ENCODE measurements at places on chromosomes 2 and 18. TPM values are rescaled to one million over a fixed set of nuclear protein-coding genes. Genes with fewer than 3 reads are reported as not detected.

CROCC2 gene
- 0.23 TPM for total RNA-seq

INHA gene
- 0.78 TPM for total RNA-seq

STPG4 gene
- total RNA-seq, result not detected

ZNF532 gene
- total RNA-seq, result 114 TPM

UPP2 gene
- not detected for total RNA-seq

CHRND gene
- not detected for total RNA-seq
